ENCODE measurements at places on chromosomes 6 and 20.

GRCh38 chr6:149821492-149821891 is 42.7 kb downstream of the LRP11 start:
- DNase-seq = no peak

DNA sequence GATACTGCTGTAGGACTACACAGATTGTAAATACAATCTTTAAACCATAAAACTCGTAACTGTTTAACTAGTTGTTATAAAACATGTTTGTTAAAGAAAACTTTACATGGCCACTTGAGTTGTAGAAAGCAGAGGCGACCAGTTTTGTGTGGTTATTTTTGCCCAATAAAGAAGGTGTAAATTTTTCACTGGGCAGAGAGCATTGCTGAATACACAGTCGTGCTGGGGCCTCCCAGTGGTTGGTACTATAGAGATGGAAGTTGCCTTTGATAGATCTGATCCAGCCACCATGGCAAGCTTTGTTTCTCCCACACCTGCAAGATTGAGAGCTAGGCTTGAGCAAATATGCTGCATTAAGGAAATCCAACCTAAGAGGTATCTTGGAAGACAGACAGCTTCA is 34.0 kb upstream of the YWHAB start:
- DNase-seq = no peak

DNA sequence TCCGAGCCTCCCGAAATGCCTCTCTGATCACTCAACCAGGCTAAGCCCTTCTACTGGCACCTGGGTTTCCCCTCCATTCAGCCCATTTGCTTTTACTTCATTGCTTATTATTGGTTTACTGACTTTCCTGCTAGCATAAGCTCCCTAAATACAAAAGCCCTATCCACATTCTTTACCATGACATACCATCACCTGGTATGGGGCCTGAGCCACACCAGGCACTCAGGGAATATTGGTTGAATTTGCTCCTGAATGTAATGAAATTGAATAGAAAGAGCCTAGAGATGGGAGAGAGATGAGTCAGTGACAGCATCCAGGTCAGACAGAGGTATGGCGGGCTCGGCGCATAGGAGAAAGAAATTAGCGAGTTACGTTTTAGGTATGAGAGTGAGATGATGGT is 120.0 kb downstream of the CD164 start:
- DNase-seq = no peak

DNA sequence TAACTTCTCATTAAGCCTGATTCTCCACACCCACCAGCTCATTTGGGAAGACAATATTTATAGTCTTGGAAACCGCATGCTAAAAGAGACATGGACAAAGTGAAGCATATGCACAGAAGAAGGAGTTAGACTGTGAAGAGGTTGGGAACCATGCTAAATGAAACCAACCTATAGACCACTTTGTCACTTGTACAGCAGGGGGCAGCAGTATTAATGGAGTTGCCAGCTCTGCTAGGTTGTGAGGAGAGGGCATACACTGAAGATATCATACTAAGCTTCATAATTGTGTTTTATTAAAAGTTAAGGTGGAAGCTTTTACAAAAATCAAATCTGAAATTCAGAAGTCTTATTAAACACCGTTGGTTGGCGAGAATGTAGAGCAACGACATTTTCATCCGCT is 38.3 kb upstream of the HMGCLL1 start:
- no peak for DNase-seq

- DNase-seq = no peak
These were observed 424.5 kb downstream of the PREX1 start for GRCh38 chr20:48403167-48403761.

DNA sequence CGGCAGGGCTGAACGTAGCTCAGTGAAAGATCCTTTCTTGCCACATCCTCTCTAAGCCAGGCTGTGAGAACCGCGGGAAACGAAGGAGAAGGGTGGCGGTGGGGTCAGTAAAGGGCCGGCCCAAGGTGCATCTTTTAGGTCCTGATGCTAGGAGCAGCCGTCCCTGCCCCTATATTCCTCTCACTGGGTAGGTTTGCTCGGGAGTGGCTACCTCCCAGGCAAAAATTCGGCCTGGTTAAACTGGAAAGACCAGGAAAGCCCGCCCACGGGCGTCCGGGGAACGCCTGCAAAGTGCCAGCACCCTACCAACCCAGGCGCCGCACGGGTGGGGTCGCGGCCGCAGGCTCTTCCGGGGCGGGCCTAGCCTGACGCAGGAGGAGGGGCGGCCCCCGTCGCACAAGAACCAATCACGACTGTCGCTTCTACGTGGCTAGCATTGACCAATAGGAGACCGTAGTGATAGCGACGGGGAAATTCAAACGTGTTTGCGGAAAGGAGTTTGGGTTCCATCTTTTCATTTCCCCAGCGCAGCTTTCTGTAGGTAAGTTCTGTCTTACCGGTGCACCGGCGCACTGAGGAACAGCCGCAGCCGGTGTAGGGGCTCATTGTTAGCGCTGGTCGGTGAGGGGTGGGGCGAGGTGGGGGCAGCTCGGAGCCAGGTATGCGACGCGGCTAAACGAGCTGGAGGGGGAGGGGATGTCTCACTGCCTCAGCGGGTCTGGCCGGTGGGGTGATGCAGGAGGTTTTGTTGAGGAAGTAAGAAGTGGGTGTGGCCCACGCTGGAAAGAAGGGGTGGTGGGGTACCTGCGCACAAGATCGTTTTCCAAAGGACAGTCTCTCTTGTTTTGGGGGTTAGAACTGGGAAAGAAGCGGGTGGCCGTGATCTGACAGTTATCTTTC is at the start of gene TTK:
TTK (plus strand) TSS at position 477 of the 900 bp plus-strand sequence. CDS start 1,195 bp downstream, outside the sequence.
- DNase-seq = peak; percentile 81

DNA sequence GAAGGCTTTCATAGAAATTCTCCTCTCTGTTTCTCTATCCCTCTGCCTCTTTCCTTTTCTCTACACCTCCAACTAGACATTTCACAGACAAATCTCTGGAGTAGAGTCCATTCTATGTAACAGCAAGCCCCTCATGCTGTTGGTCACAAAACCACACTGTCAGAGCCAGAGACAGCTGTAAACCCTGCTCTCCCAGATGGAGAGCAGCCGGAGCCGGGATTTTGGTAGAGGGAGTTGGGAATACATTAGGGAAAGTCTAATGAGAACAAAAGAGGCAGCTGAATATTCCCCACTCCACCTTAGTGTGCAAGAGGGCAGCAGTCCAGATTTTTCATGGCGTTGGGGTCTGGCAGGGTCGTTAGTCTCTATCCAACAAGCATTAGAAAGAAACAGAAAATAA is 68.3 kb upstream of the EDN1 start:
- DNase-seq = no peak

DNA sequence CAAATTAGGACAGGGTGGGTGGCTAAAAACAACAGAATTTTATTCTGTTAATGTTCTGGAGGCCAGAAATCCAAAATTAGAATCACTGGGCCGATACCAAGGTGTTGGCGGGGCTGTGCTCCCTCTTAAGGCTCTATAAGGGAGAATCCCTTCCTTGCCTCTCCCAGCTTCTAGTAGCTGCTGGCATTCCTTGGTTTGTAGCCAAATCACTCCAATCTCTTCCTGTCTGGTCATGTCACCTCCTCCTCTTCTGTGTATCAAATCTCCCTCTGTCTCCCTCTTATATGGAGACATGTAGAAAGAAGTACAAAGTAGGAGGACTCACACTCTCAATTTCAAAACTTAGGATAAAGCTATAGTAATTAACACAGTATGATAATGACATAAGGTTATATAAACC is 102.9 kb upstream of the SIRPA start:
- DNase-seq = no peak

DNA sequence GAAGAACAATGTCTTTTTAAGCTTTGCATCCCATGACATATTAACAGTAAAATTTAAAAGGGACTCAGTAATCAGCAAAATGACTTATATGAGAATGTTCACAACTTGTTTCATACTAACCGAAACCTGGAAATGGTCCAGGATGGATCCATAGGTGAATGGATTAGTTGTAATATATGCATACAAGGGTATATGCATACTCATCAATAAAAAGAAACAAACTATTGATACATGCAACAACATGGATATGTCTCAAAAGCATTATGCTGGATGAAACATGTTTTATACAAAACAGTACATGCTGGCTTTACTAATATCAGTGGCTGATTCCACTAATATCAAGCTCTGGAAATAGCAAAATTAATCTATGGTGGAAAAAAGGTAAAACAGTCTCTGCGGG is 108.5 kb upstream of the HIVEP1 start:
- no peak for DNase-seq

GRCh38 chr6:27775796-27776184 is 136.4 kb downstream of the OR2B2 start:
- DNase-seq = no peak

DNA sequence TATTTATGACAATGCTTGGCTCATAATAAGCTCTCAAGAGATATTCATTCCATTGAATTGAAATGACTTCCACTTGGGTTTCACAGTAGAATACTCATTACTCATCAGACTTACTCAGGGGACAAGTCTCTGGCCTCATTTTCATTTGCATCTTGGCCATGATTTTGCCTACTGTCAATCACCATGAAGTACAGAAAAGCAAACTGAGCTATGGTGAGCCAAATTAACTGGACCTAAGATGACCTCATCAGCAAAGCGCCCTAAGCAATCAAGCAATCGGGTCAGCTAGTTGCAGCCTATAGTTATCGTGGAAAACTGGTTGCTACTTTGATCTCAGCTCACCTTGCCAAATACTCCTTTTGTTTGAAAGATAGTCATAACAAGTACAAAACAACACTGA is 494.7 kb upstream of the SLC35B3 start:
- no peak for DNase-seq

- no peak for DNase-seq
These were observed 140.7 kb upstream of the BMP2 start for GRCh38 chr20:6626805-6627204.

DNA sequence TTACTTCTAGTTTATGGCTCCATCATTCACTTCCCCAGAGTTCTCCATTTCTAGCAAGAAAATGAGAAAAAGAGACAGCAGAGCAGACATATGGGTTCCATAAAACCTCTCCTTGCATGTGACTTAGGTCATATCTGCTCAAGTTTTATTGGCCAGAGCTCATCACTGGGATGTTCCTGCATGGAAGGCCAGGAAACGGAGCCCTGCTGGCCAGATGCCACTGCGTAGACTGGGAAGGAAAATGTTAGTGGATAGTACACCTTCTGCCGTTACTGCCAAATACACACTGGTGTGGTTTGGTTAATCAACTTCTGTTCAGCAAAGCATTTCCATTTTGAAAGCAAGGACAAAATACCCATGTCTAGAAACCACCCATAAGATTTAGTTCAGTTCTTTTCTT is 220.6 kb upstream of the TSHZ2 start:
- DNase-seq = no peak

- DNase-seq = no peak
These were observed 8.8 kb downstream of the STX16 start for GRCh38 chr20:58659841-58660240.

DNA sequence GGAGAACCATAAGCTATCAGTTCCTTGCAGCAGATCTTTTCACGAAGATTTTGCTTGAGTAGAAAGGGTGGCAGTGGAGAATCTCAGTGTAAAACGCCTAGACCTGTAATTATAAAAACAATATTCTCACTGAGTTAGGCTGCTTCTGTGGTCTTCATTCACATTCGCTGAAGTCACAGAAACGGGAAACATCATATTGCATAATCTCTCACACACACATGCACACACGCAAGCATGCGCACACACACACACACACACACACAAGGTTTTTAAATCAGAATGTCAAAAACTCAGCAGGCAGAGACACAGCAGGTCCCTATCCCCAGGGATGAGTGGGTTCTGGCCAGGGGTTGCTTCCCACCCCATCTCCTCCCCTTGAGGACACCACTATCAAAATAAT is 175.5 kb downstream of the ATXN1 start:
- DNase-seq = no peak

GRCh38 chr6:133394630-133395029 is 153.5 kb downstream of the EYA4 start:
- no peak for DNase-seq

DNA sequence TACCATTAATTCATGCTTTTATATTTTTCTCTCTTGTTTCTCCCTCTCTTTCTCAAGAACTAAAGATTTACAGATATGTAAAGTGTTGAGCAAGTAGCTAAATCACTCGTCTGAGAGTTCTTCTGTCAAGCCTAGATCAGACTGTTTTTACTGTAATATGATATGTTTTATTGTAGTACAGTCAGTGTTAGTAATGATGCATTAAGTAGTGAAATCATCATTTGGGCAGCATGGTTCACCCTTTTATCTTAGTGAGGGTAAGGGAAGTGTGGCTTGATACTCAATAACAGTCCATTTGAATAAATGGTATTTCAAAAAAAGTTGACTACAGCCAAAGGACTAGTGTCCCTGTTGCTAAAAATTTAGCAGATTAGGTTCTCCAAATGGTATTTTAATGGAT is 9.2 kb downstream of the CYB5R4 start:
- no peak for DNase-seq

- no peak for DNase-seq
These were observed 503.2 kb downstream of the CDKAL1 start for GRCh38 chr6:21037453-21037852.
